ENCODE measurements at places on chromosomes 2 and 18.

- no peak for DNase-seq
Measured at GRCh38 chr2:170365686-170366085, 187.7 kb downstream of the MYO3B start.

GRCh38 chr2:127014630-127015029 lies 92.3 kb downstream of the BIN1 start:
- no peak for DNase-seq

GRCh38 chr2:136874258-136874657 lies 108.9 kb downstream of the THSD7B start:
- DNase-seq: no peak

GRCh38 chr2:25561136-25561850 lies 112.1 kb downstream of the DTNB start:
- no peak for DNase-seq

DNA sequence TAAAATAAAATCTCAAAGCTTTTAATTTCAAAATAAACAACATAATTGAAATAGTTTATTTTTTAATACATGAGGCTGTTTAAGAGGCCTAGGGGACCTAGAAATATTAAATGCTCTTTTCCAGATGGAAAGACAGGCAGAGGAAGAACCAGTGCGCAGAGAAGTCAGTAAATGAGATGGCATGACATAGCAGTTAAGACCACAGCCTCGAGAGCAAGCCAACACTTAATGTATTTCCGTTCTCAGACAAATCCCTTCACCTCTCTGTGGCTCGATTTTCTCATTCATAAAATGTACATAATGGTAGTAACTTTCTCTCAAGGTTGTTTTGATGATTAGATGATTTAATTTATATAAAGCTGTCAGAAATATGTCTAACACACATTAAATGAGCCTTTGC lies 405.1 kb upstream of the CWC22 start:
- no peak for DNase-seq

DNA sequence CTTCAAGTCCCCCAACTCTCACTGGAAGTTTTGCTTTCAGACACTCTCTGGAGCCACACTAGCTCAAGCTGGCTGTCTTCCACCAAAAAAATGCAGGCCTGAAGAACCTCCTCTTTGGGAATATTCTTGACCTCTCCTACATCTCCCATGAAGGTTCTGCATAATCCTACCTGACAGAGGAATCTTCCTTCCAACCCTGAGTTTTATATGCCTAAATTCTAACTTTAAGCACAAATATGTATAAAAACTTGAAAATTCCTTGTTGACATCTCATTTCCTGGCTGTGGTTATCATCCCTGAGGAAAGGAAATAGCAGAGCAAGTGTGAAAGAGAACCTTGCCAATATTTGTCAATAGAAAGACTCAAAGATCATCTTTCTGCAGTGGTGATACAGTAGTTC lies 249.0 kb downstream of the LPIN1 start:
- no peak for DNase-seq

DNA sequence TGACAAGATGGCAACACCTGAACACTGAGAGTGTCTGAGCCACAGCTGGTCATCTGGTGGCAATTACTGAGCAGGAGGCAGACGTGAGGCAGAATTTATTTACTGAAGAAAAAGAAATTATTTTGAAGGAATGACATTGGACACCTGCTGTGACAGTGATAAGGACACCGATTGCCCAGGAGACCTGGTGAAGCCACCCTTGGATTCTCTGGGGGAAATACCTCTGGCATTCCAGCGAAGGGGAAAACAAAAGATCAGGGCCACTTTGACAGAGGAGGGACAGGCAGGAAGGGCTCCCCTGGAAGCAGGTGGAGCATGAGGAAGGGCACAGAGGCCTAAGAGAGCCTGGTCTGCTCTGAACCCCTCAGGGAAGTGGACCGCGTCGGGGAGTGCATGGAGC lies 85.4 kb upstream of the ALPP start:
- DNase-seq: no peak

DNA sequence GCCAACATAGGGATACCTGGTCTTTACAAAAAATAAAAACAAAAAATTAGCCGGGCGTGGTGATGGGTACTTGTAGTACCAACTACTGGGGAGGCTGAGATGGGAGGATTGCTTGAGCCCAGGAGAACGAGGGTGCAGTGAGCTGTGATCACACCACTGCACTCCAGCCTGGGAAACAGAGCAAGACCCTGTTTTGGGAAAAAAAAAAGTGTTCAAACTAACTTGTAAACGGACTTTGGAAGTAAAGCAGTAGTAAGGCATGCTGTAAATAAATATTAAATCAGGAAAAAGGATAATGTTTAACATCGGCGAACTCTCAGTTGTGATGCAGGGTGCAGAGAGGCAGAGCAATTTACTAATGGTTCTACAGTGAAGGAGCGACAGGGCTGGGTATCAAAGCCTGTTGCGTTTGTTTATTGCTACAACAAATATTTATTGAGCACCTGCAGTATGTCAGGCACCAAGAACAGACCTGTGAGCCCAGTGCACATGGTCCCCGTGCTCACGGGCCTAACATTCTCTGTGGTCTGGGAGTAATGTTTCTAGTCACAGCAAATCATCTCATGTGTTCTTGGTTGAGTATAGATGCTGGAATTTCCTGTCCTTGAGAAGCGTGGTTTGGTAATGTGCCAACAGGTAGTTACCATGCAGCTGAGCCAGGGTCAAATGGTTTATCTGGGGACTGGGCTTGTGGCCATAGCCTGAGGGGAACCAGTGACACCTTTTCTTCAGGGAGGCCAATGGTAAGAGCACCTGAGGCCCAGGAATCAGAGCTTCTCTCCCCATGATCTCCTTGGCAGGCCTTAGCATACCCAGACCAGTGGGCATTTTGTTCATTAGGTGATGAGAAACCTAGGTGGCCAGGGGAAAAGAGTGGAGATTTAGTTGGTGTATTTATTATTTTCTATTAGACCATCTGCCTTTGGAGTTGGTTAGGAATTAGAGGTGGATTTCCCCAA lies 27.9 kb upstream of the GREB1 start:
- no peak for DNase-seq

- DNase-seq: no peak
Measured at GRCh38 chr18:44130376-44130942, 550.2 kb upstream of the SETBP1 start.

DNA sequence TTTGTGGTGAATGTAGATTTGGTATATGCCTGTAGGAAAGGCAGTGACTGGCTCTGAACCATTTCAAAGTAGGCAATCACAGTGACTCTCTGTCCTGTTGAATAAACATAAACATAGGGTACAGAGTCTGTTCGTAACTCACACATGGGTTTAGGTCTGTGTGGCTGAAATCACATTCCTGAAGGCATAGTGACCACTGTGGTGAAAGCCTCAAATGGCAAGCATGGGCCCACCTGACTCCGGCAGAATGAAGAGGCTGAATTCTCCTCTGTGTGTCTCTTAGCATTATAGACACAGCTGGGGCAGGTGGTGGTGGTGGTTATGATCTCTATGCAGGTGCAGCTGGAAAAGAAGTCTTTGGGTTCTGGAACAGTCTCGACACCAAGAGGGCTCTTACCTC lies 61.2 kb downstream of the ITGA6 start:
- DNase-seq: no peak

GRCh38 chr18:49371786-49372185 lies 88.7 kb downstream of the DYM start:
- no peak for DNase-seq

DNA sequence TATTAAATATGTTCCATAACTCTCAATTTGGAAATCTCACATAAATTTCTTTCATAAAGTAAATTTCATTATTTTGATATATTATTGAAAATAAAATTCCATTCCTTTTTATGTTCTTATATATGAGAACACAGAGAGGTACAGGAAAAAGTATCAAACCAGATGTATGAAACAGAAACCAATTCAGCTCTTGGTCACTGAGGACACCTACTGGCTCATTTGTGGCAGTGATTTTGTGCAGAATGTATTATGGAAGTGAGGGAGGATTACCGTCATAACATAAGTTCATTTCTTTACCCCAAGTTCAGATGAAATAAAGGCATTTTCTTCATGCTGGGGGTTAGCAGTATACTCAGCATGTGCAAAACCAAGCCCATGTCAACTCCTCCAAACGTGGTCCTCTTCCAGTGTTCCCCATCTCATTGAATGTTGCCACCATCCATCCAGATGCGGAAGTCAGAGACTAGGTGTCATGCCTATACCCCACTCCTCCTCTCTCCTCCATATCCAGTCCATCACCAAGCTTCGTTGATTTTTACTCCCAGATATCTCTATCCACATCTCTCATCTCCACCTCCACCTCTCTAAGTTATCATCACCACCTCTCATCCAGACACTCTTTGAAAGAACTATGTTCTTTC lies 41.7 kb upstream of the MALL start:
- DNase-seq: no peak

DNA sequence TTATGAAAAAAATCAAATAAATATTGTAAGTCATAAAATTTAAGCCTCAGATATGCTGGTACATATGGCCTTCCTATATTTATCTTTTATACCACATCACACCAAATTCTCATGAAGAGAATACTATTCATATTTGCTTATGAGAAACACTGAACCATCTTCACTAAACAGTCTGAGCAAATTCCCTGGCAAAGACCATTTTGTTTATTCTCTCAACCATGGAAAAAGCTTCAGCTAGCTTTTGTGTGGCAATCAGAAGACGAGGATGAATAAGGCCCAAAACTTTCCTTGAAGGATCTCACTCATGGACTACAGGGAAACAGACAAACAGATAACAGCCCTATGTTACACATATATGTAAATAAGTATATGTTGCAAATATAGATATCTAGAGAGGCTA lies 252.1 kb downstream of the TMX3 start:
- no peak for DNase-seq

DNA sequence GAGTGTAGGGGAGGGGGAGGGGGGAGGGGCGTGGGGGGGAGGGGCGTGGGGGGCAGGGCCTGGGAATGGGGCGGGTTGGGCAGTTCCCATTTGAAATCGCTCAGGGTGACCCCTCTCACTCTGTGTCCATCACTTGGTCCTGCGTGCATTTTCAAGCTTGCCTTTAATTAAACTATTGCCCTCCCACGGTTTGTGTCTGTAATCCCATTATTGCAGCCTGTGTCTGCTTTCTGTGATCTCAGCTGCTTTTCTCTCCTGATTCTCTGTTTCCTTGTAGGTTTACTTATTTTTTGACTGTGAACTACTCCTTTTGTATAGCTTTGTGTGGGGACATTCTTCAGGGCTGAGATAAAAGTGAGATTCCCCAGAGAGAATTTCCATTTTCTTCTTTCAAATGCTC lies 1.3 kb downstream of the DCDC2C start:
- no peak for DNase-seq

DNA sequence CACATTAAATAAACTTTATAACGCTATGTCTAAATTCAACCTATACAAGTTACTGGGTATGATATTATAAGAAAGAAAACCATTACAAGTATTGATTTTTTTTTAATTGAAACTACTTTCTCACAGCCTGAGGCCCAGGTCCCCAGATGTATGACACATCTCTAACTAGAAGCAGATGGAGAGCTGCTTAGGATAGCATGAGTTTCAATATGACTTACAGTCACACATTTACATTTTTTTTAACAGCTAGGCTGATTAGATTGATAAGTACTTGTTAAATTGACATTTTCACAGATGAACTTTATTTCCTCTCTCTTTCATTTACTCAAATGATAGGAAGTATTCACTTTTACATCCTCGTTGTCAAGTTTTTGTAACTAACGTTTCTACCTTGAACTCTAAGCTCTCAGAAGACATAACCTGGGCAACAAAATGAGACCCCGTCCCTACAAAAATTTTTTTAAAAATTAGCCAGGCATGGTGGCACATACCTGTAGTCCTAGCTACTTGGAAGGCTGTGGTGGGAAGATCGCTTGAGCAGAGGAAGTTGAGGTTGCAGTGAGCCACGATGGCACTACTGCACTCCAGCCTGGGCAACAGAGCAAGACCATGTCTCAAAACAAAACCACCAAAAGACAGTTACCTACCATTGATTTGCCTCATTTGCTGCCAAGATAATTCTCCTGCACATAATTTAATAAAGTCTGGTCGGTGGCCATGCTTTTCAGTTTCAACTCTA lies 52.4 kb downstream of the STK39 start:
- no peak for DNase-seq

DNA sequence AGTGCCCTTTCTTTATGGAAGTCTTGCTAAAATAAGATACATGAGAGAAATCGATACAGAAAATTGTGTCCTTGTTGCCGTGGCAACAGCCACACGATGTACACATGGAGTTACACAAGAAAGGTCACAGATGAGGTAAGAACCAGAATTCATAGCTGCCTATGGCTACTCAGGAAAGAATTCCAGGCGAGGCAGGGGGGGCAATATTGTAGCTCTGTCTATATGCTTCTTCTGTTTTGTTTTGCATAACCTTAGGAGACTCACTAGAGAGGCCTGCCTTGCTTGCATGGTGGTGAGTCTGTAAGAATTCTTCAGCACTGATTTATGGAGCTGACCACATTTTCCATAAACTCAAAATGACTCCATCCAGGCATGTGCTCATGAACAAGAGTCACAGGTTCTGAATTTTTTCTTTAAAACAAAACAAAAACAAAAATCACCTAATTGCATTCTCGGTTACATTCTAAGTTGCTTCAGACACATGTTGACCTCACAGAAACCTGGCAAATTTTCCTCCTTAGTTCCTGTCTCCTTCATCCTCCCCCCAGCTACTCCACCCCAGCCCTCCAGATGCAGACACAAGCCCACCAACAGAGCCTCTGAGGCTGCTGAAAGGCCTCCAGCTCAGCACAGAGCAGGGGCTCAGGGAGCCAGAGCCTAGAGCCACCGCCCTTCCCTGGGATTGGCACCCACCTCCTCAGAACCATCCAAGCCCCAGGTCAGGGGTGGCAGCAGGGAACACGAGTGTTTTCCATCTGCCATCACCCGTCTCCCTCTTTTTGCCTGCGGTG lies 183.5 kb downstream of the ANTXR1 start:
- DNase-seq: no peak

GRCh38 chr2:234330902-234331301 lies 166.0 kb downstream of the ARL4C start:
- DNase-seq: no peak

DNA sequence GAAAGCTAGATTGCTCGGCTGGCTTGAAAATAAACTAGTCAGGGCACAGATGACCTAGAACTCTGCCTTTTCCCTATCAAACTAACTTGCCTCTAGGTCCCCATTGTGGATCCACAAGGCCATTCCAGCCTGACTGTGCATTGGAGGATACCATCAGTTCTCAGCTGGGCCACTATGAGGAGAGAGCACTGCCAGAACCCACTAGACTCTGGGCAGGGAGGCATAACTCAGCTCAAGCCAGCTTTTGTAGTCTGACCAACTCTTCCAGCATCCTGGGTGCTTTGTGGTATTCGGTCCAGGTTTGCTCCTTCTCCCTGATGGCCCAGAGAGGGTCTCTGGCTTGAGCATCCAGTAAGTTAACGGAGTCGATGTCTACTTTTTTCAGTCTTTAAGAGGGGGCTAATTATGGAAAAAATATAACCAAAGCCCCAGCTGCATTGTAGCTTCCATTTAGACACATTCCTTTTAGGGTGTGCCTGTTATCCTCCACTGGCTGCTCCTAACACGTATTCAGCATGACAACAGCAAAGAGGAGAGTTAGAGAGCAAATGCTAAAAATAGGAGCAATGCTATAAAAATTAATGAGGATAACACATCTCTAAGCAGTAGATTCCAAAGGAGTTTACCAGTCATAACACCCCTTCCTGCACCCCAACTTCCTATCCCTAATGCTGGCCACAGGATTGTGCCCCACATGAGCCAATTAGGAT lies 15.2 kb downstream of the GKN2 start:
- no peak for DNase-seq

- no peak for DNase-seq
Measured at GRCh38 chr2:186919296-186919695, 70.3 kb upstream of the ZSWIM2 start.
